CD4-positive, alpha-beta T cell treated with Interleukin-1 beta for 1 hour (primary cell): ENCODE measurements at places on chromosomes 2 and 18.

GRCh38 chr2:86000938-86001312 lies 104.8 kb downstream of the POLR1A start:
- DNase-seq, result no peak

DNA sequence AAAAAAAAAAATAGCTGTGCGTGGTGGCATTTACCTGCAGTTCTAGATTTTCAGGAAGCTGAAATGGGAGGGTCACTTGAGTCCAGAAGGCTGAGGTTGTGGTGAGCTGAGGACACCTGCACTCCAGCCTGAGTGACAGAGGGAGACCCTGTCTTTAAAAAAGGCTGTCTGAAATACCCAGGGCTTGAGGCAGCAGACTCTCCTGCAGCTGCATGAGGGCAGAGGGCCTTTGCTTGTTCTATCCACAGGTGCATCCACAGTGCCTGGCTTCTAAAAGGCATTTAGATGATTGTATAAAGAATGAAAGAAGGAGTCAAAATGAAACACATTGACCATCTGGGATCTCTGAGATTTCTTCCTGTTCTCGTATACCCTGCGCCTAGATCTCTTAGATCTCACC lies 152.9 kb downstream of the MGAT5 start:
- DNase-seq, result no peak

DNA sequence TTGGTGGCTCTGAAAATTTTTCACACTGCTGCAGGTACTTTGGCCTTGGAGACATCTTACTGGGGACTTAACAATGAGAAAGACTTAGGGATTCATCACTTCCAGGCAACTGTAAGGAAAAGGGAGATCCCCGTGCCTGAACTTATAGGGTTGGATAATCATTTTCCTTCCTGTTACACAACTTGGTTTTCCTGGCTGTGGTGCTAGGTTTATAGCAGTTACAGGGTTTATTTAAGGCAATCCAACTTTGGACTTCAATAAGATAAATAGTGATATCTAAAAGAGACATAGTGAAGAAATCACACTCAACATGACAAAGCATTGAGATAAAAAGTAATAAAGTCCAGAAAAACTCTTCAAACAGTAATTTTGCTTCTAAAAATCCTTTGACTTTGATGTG lies 70.2 kb upstream of the RAPH1 start:
- DNase-seq, result no peak

- no peak for DNase-seq
Observed at GRCh38 chr2:203470371-203470770, 64.7 kb downstream of the RAPH1 start.

- DNase-seq, result no peak
Observed at GRCh38 chr2:118473846-118474540, 373.5 kb downstream of the EN1 start.

- no peak for DNase-seq
Observed at GRCh38 chr2:60416221-60417008, 137.0 kb downstream of the BCL11A start.

DNA sequence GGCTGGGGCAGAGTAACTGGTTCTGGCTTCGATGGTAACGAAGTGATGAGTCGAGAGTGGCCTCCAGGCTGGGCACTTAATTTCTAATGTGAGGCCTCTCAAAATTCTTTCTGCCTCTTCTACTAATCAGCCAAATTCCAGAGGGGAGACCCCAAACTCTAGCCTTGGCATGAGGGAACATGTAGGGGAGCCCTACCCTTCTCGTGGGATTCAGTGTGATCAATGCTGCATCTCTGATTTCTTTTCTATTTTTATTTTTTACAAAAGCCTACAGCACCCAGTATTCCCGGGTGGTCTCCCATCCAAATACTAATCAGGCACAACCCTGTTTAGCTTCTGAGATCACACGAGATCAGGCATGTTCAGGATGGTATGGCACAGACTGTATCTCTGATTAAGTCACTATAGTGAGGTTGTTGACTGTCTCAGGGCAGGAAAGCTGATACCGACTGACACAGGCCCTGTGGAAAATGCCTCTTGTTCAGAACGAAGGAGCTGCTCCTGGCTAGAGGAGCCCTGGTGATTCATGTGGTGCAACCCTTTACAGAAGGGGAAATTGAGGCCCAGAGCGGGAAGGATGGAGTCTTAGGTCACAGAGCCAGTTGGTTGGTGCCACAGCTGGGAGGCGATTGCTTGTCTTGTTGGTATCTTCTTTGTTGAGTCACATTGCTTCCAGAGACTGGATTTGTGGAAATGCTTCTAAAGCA lies 126.3 kb upstream of the HS6ST1 start:
- DNase-seq, result no peak

DNA sequence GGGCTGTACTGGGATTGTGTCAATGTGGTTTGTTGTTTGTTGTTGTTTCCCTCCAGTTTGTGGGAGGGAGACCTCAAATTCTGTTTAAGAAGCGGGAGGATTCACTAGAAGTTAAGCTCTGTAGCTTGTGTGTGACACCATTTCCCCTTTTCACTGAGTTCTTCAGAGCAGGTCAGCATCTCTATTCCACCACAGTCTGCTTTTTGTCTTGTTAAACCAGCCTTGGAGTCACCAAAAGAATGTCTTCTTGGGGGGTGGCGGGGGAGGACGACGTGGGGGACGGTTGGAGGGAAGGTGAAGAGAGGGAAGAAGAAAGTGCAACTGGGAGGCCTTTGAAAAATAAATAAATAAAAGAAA lies 2.3 kb upstream of the BCL11A start:
- no peak for DNase-seq

DNA sequence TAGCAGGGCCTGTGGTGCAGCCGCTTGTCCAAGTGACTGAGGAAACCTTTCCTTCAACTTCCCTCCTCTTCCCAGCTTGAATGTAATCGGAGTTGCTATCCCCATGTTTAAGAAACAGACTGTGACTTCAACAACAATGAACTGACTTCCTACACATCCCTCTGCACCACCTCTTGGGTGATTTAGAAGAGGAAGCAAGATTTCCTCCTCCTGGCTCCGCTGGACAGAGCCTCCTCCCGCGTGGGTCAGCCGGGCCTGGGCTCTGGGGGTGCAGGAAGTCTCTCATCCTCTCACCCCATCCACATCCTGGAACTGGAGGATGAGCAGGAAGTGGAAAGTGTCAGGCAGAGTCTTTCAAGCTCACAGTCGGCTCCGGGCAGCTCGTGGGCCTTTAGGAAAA lies 84.3 kb downstream of the GATA6 start:
- no peak for DNase-seq

DNA sequence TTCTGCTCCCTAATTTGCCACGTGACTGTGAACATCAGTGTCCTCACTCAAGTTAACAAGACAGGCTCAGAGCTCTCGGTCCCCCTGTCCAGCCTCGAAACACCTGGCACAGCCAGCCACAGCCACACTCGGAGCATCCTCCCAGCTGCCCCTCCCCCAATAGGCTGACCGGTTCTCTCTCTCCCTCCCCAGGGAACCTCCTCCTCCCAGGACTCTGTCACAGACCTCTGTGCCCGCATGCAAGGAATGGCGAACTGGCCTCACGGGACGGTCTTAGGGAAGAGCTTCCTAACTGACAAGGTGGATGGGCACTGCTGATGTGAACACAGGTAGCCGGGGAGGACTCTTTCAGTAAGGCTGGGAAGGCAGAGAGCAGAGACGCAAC lies 18.8 kb downstream of the CYP26B1 start:
- no peak for DNase-seq

- no peak for DNase-seq
Observed at GRCh38 chr2:95384854-95385569, 17.5 kb upstream of the FAHD2A start.

DNA sequence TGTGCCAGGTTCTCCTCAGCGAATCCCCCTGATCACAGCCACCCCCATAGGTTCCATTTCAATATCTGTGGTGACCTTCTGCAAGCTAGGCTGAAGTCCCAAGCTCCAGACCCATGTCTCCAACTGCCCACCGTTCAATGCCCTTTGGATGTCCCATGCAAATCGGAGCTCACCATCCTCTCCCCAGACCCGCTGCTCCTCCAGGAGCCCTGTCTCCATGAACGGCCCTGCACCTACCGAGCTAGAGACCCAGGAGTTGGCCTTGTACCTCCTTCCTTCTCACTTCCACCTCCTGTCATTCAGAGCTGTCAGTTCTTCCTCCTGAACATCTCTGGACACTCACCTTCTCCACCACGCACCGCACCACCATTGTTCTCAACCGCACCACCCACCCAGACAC lies 1.0 kb upstream of the FAHD2A start:
- no peak for DNase-seq

DNA sequence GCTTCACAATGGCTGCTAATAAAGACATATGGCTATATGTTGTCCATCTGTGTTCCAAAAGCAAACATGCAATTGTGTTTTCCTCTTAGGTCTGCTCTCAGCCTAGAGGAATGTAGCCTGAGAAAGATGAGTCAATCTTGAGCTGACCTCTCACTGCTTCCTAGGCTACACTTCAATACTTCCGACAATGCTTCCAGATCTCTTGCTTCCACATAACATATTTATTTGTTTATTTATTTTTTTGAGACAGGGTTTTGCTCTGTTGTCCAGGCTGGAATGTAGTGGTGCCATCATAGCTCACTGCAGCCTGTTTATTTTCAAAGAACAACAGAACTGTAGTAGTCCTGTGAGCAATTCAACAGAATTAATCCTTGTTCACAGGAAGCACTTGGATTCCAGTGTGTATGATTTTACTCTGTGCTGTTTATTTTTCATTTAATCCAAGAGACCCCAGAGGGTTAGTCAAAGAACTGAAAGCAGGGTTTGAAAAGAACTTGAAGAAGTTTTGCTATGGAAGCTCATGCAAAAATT lies 437.9 kb downstream of the TXNL1 start:
- no peak for DNase-seq

GRCh38 chr2:69798909-69799526 lies 30.4 kb upstream of the GMCL1 start:
- no peak for DNase-seq

DNA sequence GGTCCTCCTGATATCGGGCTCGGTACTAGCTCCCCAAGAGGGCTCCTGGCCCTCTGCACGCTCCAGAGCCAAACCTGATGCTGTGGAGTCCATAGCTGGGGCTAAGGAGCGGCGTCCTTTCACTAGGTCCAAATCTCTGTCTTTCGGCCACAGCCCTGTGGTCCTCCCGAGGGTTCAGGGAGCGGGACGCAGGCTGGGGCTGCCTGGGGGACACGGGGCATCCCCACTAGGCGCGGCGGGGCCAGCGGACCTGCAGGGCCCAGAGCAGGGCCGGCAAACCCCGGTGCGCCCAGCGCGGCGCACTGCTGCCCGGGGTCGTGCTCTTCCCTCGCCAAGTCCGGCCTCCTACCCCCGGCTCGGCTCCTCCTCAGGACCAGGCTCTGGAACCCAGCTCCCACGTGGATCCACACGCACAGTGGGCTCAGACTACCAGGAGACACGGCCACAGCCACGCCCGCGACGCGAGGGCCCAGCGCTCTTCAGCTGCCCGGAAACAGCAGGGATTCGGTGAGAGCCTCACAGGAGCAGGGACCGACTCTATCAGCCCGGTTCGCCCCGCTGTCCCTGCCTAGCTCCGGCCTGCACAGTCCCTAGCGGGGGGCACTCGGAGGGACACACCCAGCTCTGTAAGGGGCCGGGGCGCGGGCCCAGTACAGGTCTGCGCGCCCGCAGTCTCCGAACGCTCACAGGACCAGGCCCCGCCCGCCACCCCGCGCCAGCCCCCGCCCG lies 593 bp downstream of the ZNF514 start:
- DNase-seq, result no peak

- DNase-seq, result no peak
Observed at GRCh38 chr2:127053731-127054603, 53.0 kb downstream of the BIN1 start.

GRCh38 chr2:239674101-239674980 lies 273.5 kb upstream of the HDAC4 start:
- no peak for DNase-seq

DNA sequence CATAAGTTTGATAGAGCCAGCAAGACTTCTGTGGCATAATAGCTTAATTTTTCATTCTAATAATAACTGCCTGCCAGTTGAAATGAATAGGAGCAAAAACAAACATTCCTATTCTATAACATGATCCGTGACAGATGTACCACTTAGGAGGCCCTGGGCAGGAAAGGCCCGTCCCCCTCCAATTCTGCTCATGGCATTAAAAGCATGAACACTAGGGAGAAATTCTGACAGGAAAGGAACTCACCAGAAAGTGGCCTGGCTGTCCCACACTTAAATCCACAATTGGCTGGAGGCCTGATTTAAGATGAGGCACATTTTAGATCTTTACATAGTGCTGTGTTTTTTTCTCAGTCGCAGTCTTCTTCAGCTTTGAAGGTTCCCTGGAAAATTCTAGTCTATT lies 261.9 kb upstream of the ETAA1 start:
- DNase-seq, result no peak

DNA sequence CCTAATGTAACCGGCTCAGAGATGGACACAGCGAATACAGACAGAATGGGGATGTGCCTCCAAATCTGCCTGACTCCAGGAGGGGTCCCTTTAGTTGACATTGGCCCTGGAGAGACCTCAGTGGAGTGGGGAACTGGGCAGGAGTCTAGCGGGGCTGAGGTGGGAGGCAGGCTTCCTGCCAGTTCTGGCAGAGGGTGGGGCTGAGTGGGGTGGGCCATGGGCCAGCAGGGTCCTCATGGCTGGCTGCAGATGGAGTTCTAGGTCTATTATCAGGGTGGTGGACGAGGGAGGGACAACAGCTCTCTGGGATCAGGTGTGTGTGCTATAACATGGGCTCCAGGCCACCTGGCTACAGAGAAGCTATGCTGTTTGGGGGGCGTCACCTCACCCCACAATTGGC lies 21.1 kb downstream of the PROC start:
- DNase-seq, result no peak

- no peak for DNase-seq
Observed at GRCh38 chr2:157748371-157749142, 119.9 kb upstream of the ACVR1C start.

DNA sequence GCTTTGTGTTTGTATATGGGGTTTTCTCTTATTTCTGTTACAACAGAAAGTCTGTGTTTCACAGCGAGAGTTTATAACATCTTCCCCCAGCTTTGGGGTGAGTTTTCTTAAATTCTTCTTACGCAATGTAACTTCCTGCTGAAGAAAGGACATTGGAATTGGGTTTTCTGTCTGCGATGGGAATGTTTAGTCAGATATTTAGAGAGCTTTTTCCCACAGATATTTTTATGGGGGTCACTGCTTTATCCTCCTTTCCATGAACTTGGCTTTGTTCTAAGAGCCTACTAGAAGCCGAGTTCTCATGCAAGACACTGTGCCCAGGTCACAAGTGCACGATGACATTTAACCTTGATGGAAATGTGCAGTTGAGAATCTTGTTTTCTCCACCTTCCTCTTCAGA lies 22.1 kb downstream of the B3GNT2 start:
- no peak for DNase-seq

GRCh38 chr2:27527182-27527581 lies 30.5 kb downstream of the GCKR start:
- no peak for DNase-seq

GRCh38 chr2:62774555-62775366 lies 69.2 kb downstream of the EHBP1 start:
- DNase-seq, result no peak
